ENCODE measurements at places on chromosomes 7 and 10. TPM values are rescaled to one million over a fixed set of nuclear protein-coding genes. Genes with fewer than 3 reads are reported as not detected.

DNA sequence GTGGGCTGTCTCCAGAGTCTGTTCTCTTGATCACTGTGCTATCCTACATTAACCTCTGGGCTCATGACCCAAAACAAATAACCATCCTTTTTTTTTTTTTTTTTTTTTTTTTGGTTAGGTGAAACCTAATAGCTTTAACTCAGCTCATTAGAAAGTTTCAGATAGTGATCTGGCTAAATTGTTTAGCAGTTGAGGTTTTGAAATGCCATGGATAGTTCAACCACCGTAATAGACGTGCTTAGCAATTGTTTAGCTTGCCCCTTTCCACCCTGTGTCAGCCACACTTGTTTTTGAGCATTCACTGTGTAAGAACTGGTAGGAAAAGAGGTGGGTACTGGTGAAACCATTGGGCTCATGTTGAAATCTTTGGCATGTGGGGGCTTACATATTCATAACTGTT, 3.8 kb downstream of the PLCE1 start:
- no peak for DNase-seq

Gene LRIT1
- total RNA-seq: not detected

Gene AKR1D1
- not detected for total RNA-seq

- no peak for DNase-seq
These were observed 402.9 kb upstream of the FOXK1 start for GRCh38 chr7:4279216-4279615.

All from lower lobe of right lung (tissue), 2 donors.